Brain microvascular endothelial cell (primary cell): ENCODE measurements at places on chromosomes 13 and 19.

DNA sequence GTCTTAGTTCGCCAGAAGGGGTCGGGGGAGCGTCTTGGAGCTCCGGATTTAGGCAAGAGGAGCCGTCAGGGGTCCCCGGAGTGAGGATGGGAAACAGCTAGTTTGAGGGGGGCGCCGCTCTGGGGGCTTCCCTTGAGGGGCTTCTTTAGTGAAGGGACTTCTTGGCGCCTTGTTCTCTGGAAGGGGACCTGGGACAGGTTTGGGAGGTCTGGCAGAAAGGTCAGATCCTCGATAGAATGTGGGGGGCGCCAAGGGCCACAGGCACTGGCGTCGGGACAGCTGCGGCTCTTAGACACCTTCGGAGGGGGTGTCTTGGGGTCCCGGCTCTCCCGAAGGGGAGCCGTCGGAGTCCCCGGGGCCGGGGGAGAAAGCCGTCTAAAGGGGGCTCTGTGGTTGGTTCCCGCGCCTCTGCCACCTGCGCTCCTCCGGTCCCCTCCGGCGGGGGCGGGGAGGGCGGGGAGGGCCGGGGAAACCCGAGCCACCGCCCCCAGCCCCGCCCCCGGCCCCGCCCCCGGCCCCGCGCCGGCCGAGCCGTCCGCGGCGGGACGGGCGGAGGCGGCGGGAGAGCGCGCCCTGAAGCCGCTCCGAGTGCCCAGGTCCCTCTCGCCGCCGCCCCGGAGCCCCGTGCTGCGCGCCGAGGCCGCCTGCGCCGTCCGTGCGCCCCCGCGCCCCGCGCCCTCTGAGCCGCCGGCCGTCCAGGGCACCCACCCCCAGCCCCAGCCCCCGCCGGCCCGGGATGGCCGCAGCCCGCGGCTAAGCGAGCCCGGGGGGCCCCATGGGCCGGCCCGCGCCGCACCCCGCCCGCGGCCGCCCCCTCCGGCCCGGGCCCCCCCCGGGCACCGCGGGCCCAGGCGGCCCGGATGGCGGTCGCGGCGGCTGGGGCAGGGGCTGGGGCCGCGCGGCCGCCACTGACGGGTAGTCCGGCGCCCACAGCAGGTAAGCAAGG lies at the start of gene NRTN:
Gene NRTN, plus strand, starts transcription at position 552 of the 946 bp plus-strand sequence. CDS start 19,099 bp downstream, outside the sequence.
- no peak for DNase-seq

DNA sequence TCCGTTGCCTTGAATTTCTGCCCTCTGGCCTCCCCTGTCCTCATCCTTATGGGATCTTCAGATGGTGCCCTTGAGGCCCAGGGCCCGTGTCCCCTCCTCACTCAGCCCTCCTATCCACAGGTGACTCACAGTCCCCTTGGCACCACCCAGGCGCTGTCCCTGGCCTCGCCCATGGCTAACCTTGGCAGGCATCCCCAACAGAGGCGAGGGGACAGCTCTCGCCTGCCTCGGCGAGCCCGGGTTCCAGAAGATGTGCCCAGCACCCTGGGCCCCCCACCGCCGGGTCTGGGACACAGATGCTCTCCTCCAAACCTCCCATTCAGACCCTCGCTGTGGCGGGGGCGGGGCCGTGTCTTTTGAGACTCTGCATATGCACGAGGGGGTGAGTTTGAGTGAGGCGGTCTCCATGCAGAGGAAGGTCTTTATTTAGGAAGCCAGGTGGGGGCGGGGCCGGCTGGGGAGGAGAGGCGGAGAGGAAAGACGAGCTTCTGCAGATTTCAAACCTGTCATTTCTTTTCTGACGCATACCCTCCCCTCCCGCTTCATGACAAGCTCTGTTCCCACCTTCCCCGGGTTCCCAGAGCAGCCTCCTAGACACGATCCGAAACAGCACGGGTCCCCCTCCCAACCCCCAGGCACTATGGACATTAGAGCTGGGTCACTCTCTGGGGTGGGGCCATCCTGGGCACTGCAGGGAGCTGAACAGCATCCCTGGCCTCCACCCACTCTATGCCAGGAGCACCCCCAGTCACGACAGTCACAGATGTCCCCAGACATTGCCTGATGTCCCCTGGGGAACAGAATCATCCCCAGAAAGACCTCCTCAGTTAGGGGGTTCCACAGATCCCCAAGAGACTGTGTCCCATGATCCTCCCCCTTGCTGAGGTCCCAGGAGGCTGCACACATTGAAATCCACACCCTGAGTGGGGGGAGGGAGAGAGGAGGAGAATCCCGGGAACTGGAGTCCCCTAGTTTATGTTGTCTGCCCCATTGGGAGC lies 48.5 kb downstream of the GNG7 start:
- DNase-seq: no peak

GRCh38 chr13:95301968-95302393 lies 730 bp upstream of the ABCC4 start:
- DNase-seq: peak; percentile 40

- DNase-seq: no peak
Observed at GRCh38 chr19:1172353-1173158, 1.5 kb downstream of the SBNO2 start.

GRCh38 chr19:43462383-43462782 lies 3.0 kb downstream of the LYPD3 start:
- no peak for DNase-seq

- DNase-seq: no peak
Observed at GRCh38 chr19:49387936-49388372, at the start of gene KASH5. KASH5 (plus strand) TSS chr19:49388249; CDS start chr19:49390884, 2,635 bp downstream.

DNA sequence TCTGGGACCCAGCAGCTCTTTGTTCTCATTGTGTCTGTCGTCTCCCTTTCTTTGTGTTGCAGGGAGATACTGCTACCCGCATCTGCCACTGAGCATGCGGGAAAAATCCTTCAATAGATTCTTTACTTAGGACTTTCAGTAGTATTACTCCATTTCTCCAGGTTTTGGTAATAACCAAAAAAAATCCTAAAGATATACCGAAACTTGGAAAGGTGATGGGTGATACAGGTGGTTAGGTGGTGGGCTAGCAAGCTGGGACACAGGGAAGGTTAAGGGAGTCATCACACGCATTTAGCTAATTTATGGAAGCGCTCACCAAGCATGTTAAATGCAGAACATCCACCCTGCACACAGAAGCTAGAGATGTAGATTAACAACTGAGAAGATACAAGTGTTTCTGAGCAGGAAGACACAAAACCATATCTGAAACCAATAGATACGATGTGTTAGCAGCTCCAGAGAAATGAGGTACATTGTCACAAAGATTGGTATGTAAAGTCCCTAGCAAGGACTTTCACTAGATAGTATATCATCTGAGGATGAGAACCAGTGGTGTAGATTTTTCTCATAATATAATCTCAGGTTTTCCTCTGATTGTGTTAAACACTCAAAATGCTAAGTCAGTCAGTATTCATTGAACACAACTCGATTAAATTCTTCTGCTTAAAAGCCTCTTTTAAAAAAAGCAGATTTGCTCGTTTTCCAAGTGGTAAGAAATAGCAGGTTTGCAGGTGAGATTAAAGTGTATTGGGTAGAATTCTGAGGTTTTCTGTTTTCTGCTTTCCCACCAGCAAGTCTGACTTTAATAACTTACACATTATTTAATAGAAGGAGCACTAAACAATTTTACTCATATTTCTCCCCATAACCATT lies 1.2 kb upstream of the SLAIN1 start:
- DNase-seq: no peak

GRCh38 chr13:22141716-22142115 lies 470.8 kb downstream of the FGF9 start:
- no peak for DNase-seq

DNA sequence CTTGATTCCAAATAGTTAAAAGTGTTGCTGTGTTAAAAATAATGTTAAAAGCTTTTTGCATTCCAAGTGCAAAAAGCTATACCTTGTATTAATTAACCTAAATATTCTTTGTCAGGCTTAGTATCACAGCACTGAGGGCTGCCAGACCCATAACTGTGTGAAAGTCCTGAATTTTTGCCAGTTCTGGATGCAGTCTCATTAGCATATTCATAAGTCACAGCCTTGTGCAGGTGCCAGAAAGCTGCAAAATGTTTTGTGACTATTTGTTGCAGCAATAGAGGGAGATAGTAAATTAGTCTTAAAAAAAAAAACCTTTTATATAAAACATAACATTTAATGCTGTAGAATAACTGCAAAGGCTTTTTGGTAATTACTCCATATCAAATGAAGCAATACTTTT lies 56.6 kb downstream of the SLITRK1 start:
- no peak for DNase-seq

DNA sequence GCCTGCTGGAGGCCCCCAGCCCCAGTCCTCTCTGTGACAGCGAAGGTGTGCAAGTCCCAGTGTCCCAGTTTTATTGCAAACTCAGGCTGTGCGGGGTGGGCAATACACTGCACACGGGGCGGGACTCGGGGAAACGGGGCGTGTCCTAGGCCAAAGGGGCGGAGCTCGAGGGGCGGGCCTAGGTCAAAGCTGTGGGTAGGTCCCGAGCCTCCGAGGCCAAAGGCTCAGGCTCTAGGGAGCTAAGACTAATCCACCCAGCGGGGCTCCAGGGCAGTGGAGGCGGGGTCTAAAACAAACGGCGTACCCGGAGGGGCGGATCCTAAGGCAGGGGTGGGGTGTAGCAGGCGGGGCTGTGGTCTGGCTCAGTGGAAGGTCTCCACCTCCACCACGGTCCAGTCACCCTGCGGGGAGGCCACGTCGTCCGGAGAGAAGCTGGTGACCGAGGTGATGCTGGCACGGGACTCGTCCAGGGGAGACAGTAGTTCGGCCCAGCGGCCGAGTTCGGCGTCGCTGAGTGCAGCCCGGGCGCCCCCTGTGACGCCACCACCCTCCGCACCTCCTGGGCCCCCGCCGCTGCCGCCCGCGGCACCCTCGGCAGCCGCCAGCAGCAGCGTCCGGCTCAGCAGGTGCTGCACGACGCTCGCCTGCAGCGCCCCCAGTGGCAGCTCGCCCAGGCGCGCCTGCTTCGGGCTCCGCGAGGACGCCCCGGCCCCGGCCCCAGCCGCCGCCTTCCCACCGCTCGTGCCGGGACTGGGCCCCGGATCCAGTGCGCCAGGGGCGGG lies 5.3 kb downstream of the PRR36 start:
- DNase-seq: no peak

GRCh38 chr19:13693889-13694288 lies 70.4 kb upstream of the MRI1 start:
- DNase-seq: no peak

- peak; percentile 91 for DNase-seq
Observed at GRCh38 chr13:110341445-110342244, 34.6 kb downstream of the COL4A2 start.

DNA sequence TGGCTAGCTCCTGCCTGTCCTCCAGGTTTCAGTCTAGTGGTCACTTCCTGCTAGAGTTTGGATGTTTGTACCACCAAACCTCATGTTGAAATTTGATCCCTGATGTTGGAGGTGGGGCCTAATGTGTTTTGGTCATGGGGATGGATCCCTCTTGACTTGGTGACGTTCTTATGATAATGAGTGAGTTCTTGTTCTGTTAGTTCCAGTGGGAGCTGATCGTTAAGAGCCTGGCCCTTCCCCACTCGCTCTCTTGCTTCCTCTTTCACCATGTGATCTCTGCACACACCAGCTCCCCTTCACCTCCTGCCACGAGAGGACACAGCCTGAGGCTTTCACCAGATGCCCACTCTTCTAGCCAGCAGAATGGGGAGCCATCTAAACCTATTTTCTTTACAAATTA lies 86.8 kb upstream of the SCEL start:
- DNase-seq: no peak

GRCh38 chr19:50925734-50926133 lies 14.5 kb upstream of the KLK4 start:
- no peak for DNase-seq

GRCh38 chr13:110240352-110240751 lies 66.6 kb downstream of the COL4A1 start:
- no peak for DNase-seq

GRCh38 chr13:20462533-20462915 lies 63.1 kb downstream of the CRYL1 start:
- no peak for DNase-seq

GRCh38 chr13:105184201-105184600 lies 1351.3 kb downstream of the EFNB2 start:
- DNase-seq: no peak

DNA sequence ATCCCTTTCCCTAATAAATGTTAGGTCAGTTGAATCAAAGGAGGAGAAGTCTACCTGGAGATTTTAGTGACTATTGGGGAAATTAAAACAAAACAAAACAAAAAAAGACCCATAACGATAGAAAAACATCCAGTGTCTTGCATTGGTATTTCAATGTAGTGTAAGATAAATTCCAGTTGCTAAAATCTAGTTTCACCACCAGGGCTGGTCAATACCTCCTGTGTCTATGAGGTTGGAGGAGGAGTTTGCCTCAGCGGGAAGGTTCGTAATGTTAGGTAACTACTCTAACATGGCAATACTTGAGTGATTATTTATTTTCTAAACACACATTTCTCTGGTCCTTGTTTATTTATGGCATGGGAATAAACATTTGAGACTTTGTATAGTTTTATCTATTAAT lies 483.2 kb downstream of the FGF9 start:
- DNase-seq: no peak

GRCh38 chr19:45693106-45693788 lies 781 bp downstream of the QPCTL start:
- DNase-seq: peak; percentile 65

DNA sequence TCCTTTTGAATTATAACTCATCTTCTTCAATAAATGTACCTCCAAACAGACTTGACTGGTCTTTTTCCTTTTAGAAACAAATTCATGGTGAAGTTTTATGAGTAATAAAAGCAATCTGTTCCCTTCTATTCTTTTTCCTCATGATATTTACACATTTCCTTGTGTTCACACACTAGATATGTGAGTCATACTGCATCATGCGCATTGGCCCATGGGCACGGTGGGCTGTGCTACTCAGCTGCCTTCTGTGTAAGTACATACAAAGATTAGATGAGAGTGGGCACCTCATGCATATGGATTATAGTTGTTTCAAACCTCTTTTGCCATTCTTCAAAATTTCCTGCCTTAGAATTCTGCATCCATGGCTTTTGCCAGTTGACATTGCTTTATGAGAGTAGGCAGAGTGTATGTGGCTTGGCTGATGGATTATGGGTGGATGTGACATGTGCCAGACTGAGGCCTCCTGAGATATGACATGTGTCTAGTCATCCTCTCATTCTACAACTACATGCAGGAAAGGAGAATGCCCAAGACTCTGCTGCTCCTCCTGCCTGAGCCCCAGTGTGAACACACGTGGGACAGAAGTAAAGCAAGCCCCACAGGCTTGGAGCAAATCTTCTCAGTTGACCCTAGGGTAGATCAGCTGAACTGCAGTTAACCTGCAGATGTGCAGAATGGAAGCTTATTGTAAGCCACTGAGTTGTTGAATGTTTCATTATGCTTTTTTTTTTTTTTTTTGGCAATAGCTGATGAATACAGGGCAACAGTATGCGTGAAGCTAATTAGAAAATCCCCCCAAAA lies 109.9 kb downstream of the RBM26 start:
- DNase-seq: peak; percentile 3

- no peak for DNase-seq
Observed at GRCh38 chr19:29679598-29680210, 14.4 kb downstream of the PLEKHF1 start.

DNA sequence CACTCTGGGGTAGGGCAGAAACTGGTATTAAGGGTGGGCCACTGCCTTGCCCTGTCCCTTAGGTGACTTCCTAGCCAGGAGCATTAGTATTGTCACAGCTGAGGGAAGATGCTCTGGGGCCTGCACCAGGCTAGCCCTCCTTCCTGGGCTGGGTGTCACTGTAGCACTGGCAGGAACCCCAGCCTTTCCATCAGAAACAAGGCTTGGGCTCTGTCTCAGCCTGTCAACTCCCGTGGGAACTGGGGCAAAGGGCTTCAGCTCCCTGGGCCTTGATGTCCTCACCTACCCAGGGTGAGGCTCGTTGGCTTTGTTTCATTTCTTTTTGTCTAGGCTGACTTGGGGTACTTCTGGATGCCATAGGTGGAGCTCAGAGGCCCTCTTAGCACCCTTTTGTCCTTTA lies 18.0 kb downstream of the PAF1 start:
- DNase-seq: no peak

GRCh38 chr13:53642306-53642705 lies 613.7 kb downstream of the OLFM4 start:
- no peak for DNase-seq
